ENCODE measurements at places on chromosomes 7 and 10. TPM values are rescaled to one million over a fixed set of nuclear protein-coding genes. Genes with fewer than 3 reads are reported as not detected.

GRCh38 chr7:69430384-69431021 is 167.8 kb upstream of the AUTS2 start:
- DNase-seq = no peak

- no peak for DNase-seq
Measured at GRCh38 chr10:109996766-109997171, 11.0 kb upstream of the ADD3 start.

GPR15LG gene
- not detected for polyA plus RNA-seq

DNA sequence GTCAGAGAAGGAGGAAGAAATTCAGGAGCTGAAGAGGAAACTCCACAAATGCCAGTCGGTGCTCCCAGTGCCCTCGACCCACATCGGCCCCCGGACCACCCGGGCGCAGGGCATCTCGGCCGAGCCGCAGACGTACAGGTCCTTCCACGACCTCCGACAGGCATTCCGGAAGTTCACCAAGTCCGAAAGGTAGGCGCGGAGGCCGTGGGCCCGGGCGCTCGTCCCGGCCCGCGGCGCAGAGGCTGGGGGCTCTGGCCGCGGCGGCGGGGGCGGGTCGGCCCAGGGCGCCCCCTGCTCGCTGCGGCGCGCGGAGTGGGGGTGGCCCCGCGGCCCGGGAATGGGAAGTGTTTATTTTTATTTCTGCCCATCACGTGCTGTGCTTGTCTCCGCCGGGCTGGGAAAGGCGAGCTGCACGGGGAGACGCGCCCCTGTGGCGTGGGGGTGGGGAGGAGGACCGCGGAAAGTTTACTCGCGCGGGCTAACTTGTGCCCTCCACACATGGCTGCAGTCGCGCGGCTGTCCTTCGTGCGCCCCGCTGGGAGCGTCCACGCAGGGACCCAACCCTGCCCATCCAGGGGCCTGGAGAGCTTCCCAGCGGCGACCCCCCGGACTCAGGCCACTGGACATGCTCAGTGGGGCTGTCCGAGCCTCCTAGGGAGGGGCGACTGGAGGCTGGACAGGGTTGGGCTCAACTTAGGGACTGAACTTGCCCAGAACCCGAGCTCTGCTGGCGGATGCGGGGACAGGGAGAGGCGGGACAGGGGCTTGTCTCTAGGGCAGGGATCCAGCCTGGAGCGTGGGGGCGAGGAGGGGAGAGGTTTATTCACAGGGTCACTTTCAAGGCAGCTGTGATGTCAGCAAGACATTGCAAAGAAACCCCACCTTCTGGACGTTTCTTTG is 82.6 kb upstream of the PRKG1 start:
- DNase-seq = no peak

COX15 gene
- polyA plus RNA-seq = 32.2 TPM

GLI3 gene
- polyA plus RNA-seq = 7.2 TPM

SLC18A3 gene
- not detected for polyA plus RNA-seq

DNA sequence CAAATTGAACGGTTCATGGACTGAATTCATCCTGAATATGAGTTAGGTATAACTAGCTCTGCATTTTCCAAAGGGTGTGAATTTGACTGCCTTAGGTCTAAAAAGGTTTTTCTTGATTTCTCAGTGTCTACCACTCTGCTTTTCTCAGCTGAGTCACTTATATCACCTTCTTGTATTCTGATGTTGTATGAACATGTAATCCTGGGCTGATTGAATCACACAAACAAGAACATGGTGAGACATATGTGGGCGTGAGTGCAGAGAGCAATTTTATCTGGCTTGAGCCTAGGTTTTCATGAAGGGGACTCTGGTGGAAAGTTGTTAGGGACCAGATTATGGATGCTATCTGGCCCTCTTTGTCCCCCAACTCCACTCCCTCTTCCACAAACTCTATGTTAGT is 239.8 kb downstream of the SUGCT start:
- DNase-seq = no peak

- DNase-seq = no peak
Measured at GRCh38 chr10:23174074-23174976, 17.8 kb upstream of the PTF1A start.

DNA sequence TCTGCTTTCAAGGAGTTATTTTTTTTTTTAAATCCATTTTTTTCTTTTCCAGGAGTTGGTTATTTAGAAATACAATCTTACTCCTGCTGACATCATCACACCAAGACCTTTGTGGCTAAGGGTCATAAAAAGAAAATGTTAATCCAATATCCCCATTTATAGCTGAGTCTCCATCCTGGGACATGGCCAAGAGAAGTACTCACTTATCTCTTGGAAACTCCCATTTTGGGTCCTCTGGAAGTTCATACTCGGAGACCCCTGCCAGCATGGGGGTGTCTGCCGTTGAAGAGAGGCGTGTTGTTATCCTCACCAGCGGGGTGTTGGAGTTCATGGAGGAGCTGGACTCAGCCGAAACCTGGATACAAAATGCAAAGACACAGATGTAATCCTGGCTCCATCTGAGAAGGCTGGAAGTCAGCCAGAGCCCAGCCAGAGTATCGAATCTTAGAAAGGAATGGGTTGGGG is 94.6 kb downstream of the FGFR2 start:
- DNase-seq = no peak

- DNase-seq = no peak
Measured at GRCh38 chr7:99752356-99752755, 17.4 kb upstream of the CYP3A7 start.

DNA sequence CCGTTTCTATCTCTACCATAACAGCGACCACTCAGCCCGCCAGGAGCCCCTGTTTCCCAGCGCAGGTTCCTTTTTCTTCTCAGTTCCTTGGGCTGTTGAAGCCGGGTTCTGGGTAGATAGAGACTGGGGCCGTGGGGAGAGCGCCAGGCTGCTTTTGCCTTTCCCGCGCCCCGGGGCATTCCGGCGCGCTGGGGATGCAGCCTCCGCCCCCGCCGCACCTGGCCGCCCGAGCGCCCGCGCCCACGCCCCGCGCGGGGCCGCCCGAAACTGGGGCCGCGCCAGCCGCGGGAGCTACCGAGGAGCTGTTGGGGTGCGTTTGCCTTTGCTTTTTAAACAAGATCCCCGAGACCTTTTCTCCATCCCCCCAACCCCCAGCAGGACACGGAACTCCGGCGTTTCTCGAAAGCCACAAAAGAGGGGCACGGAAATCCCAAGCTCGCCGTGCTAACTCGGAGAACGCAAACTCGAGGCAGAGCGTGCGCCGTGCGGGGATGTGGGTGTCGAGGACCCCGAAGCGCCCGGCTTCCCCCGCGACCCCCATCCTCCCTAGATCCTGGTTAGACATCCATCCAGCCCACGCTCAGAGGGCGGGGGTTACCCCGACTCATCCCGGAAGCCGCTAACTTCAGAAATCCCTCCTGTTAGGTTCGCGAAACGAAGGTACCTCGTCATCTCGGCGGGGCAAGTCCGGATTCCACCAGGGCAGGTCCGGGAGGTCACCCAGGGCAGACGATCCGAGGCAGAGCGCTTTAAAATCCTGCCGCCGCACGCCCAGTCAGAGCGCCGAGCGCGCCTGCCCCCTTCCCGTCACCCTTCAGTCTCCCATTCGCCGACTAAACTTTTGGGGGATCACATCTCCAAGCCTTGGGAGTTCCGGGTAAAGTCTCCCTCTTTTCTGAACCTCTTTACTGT is 1.0 kb downstream of the GRM8 start:
- DNase-seq = no peak

Data from AG04450 (cell line).